NCI-H226 (cell line): ENCODE measurements at places on chromosomes 1 and 21.

DNA sequence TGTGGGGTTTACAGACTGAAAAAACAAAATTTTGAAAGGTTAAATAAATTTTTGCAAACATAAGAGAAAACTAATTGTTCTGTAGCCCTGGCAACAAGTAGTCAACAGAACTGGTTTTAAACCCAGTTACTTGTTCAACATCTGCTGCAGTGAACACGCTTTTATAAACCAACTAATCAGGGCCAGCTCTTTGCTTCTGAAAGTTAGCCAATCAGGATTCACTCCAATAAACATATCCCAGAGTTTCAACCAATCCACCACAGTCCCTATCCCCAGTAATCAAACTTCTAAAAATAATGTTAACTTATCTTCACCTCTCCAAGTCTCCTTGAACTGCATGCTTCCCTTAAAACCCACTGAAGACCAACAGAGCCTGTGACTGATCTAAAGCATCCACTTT, 306.6 kb downstream of the CTH start:
- DNase-seq, result no peak

- no peak for DNase-seq
Measured at GRCh38 chr21:42307106-42307505, 8.1 kb downstream of the TFF3 start.

- DNase-seq, result no peak
Measured at GRCh38 chr1:8026976-8027747, 1.1 kb upstream of the ERRFI1 start.

DNA sequence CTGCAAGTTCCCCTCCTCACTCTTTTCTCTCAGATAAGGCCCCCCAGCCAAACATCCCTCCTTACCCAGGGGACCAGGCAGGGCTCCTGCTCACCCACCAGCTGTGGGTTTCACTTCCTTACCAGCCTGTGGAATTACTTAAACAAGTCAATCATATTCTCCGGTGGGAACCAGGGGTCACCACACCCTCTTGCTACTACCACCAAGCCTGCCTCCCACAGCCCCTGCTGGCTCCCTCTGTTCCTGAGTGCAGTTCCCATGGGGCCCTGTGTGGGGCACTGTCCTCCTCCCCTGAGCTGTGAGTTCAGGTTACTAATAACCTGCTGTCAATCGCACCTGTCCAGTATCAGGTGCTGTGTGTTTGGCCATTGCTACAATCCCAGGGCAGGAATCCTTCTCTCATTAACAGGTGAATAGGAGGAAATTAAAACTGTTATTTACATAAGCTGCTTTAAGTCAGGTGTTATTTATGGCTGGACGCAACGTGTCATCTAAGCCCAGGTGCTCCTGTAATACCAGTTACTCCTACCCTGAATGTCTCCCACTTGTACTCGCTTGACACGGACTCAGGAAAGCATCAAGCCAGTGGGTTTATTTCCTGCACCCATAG, 53.1 kb upstream of the LBR start:
- DNase-seq, result no peak

DNA sequence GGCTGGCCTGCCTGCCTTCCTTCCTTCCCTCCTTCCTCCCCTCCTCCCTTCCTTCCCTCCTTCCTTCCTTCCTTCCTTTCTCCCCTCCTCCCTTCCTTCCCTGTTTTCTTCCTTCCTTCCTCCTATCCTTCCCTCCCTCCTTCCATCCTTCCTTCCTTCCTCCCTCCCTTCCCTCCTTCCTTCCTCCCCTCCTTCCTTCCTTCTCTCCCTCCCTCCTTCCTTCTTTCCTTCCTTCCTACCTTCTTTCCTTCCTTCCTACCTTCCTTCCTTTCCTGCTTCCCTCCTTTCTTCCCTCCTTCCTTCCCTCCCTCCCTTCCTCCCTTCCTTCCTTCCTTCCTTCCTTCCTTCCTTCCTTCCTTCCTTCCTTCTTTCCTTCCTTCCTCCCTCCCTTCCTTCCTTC, 70.1 kb upstream of the PTGFR start:
- DNase-seq, result no peak

GRCh38 chr1:66143651-66144050, 351.0 kb downstream of the PDE4B start:
- DNase-seq, result no peak

- DNase-seq, result no peak
Measured at GRCh38 chr1:245311887-245312536, 157.2 kb downstream of the KIF26B start.

- DNase-seq, result no peak
Measured at GRCh38 chr1:169844941-169845608, 48.6 kb downstream of the SCYL3 start.

- no peak for DNase-seq
Measured at GRCh38 chr1:8015809-8016165, 10.3 kb downstream of the ERRFI1 start.

DNA sequence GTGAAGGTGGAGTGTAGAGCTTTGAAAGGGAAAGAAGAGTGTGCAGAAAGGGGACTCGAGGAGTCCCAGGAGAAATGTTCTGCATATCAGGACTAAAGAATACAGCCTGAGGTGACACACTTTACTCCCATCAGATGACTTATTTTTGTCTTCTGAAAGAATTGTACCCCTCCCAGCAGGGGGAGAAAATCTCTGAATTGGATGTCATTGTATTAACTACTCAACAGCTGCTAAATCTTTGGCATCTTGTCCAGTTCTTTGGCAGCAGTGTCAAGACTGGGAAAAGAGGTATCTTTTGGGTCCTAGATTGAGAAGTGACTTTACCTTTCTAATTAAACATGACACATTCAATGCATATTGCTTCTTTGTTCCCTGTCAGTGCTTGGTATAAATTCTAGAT, 18.9 kb downstream of the UBE4B start:
- DNase-seq, result no peak

DNA sequence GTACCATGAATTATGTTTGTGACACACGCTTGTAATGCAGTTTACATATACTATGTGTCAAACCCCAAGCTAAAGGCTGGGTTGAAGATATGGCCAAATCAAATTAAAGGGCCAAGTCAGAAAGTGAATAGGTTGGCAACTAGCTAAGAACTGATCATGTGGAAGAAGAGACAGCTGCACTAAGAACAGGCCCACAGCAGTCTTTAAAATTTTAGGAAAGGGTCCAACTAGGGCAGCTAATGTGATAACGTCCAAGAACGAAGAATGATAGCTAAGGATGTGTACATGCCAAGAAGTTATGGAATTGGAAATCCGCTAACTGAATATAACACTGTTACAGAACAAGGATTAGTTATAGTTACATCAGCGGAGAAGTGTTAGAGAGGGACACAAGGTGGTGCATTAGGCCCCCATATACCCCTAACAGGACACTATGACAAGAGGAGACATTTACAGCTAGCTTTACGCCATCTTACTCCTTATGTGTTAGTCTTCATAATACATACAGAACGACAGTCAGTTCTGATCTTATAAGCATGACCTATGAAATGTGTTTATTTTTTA, 6.5 kb upstream of the RNF2 start:
- no peak for DNase-seq

- DNase-seq, result no peak
Measured at GRCh38 chr1:172657586-172657985, 1.3 kb upstream of the FASLG start.

DNA sequence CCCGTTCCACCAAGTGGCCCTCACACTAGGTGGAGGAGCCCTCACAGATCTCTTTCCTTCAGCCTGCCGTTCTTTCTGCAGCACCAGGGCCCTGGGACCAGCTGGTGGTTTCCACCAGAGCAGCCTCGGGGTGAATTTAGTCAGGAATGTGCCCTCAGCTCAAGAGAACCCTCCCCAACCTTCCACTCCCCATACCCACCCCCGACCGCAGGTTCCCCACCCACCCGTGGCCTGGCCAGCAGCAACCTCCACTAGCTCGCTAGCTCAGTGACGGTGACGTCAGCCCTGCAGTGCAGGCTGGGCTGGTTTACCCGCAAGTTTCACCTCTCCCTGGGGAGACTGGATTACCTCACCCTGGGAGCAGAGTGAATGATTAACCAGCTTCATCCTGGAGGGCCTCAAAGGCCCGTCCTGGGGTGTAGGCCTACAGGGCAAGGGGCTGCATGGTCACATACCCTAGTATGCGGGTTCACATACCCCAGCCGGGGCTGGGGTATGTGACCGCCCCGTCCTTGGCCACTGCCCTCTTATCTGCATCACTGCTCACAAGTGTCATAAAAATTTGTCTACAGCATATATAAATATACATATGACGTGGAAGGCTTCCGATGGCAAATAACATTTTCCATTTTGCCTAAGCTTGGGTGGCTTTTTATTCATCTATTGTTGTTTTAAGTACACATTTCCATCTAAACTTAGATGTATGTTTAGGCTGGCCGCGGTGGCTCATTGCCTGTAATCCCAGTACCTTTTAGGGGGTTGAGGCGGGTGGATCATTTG, 24.5 kb downstream of the ELF3 start:
- peak; percentile 99 for DNase-seq

- DNase-seq, result peak; percentile 64
Measured at GRCh38 chr21:45974073-45975019, 7.2 kb upstream of the COL6A1 start.

- no peak for DNase-seq
Measured at GRCh38 chr1:239539051-239539450, 152.7 kb downstream of the CHRM3 start.

GRCh38 chr1:247111700-247112478, 7.7 kb upstream of the ZNF669 start:
- DNase-seq, result peak; percentile 21

DNA sequence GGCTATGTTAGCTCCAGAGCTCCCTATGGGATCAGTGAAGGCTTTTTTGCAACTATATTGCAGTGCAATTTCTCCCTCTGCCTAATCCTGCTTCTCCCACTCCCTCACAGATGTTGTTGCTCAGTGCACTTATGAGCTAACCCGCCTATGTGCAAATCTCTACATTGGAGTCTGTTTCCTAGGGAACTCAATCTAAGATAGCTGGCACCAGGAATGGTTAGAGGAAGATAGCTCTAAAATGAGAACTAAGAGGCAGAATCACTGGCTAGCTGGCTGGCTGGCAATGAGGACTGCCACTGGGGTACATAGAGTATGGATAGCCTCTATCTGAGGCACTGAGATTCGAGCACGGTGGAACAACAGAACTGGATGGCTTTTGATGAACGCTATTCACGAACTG, 39.5 kb downstream of the ADSS2 start:
- no peak for DNase-seq

GRCh38 chr1:52296345-52296744, 69.7 kb downstream of the CC2D1B start:
- DNase-seq, result peak; percentile 23

DNA sequence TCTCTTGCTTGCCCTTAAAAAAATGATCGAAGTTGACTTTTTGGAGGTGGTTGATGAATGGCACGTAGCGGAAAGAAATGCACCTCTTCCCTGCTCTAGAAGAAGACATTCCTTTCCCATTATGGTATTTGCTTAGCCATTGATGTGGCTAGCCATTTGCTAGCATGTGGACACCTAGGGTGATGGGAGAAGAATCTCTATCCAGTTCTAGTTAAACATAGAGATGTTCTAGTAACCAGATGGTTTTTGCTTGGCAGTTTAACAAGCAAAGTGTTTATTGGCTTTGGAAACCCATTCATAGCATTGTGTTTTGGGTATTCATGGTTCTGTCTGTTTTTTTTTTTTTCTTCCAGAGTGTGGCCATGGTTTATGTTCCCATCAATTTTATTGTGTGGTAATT, 78.9 kb downstream of the KCNJ6 start:
- no peak for DNase-seq

GRCh38 chr1:10338047-10338446, 60.8 kb upstream of the PGD start:
- no peak for DNase-seq

DNA sequence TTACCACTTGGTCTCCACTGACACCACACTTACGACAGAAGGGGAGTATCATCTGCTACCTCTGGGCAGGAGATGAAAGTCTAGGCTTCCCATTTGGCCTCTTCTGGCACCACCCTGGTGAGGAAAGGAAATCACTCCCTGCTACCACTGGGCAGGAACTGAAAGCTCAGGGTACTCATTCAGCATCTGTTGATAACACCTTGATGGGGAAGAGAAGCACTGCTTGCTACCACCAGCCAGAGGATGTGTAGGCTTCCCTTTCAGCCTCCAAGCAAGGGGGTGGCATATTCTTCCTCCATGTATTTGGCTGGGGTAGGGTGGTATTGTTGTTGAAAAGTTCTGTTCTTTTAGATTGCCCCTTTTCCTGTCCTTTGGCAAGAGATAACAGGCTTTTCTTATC, 115.0 kb downstream of the ACBD6 start:
- peak; percentile 19 for DNase-seq

GRCh38 chr1:228513236-228513900, 26.2 kb downstream of the RNF187 start:
- DNase-seq, result no peak

- no peak for DNase-seq
Measured at GRCh38 chr1:34901919-34902318, 27.5 kb downstream of the DLGAP3 start.

GRCh38 chr1:15723631-15724246, 12.3 kb upstream of the SLC25A34 start:
- no peak for DNase-seq

DNA sequence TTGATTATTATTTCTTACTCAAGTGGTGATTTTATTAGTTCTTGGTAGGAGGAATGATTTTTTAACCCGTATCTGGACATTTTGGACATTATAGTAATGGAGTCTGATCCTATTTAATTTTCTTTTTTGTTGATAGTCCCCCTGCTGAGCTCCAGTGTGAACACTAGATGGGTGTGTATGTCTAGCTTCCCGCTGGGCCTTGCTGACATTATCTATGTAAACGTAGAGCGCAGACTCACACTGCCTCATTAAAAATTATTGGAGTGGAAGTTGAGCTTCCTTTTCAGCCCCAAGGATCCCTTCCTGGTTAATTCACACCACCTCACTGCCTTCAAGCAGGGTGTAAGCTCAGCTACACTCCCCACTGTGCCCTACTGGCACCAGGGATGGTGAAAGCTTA, 467.6 kb upstream of the PKN2 start:
- DNase-seq, result no peak

DNA sequence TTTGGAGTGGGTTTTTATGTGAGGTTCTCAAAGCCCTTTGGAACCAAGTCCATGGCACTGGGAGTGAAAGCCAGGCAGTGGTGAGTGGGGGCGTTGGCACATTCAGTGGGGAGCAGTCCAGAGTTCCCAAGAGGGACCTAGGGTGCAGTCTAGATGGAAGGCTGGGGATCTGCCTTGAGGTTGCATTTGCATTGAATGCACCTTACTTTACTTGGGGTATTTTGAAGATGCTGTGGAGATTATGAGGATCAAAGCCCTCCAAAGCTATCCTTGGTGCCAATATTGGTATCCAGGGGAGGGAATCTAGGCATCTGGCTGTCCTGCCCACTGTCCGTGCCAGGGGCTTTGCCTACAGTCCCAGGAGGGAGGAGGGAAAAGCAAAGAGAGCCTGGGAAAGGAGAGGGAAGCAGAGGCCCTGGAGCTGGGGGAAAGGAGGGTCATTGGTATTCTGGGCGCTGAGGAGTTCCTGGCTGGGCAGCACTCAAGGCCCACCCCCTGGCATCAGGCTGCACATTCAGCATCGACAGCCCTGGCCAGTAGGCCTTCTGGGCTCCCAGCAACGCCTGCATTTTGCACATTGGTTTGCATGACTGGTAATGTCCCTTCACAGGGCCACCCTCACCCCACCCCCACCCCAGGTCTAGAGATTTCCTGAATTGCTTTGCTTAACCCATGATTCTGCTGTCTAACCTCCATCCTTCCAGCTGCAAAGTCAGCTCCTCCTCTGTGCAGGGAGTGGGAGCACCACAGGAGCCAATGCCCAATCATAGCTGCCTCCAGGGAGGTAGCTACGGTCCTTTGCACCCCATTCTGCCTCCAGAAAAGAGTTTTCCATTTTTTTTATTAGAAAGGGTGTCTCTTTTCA, 843 bp upstream of the BCAN start:
- DNase-seq, result no peak

GRCh38 chr1:30732277-30732996, 9.1 kb upstream of the MATN1 start:
- DNase-seq, result no peak
